Bronchial epithelial cell (primary cell): ENCODE measurements at places on chromosomes 3 and 15. TPM values are rescaled to one million over a fixed set of nuclear protein-coding genes. Genes with fewer than 3 reads are reported as not detected.
A peak's percentile ranks its signal among the peaks of the same experiment; 100 is the strongest.

DNA sequence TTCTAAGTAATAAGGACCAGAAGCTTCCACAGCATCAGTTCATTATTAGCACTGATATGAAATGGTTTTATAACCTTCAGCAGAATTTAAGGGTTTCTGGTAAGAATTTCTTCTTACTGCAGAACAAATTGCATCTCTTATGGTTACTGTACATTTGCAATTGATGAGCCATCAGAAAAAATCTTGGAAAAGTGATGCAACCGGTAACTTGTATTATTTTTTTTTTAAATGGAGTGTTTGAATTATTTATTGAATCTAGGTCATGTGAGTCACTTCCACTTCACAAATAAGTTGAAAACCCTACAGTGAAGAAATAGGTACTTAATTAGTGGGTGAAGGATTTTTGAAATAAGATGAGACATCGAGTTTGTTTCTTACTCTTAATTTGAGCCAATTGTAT, 786.0 kb downstream of the TUSC7 start:
- peak; percentile 17 for DNase-seq

DNA sequence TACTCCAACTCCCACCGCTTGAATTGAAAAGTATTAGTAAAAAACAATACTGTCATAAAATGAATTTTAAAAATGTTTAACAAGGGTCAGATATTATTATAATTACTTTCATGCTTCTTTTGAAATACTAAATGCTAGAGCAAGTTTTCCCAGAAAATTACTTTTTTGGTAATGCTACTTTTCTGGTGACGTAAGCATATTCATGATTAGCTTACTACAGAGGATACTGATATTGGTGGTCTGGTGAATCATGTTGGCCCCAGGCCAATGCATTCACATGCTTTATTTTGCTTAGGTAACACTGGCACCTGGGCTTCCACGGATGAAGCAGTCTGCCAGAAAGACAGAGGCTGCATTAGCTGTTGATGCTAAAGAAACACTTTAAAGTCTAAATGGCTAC, 12.4 kb downstream of the SPATA16 start:
- no peak for DNase-seq

GRCh38 chr15:85880501-85881190, 85.9 kb upstream of the KLHL25 start:
- no peak for DNase-seq

GRCh38 chr3:13053420-13053819, 19.8 kb downstream of the IQSEC1 start:
- no peak for DNase-seq

GRCh38 chr3:177144922-177145321, 52.4 kb downstream of the TBL1XR1 start:
- peak; percentile 52 for DNase-seq

SLC22A14 gene
- 0.26 and 0.64 TPM in 2 replicates for total RNA-seq

GRCh38 chr15:83446904-83447709, at the start of gene SH3GL3:
Gene SH3GL3, plus strand, starts transcription at chr15:83447341. Its CDS starts 193 bp downstream, at chr15:83447534.
- DNase-seq, result peak; percentile 69
